ENCODE measurements at places on chromosomes 5 and 9. TPM values are rescaled to one million over a fixed set of nuclear protein-coding genes. Genes with fewer than 3 reads are reported as not detected.

SIMC1 gene
- 42.3 TPM for total RNA-seq

DNA sequence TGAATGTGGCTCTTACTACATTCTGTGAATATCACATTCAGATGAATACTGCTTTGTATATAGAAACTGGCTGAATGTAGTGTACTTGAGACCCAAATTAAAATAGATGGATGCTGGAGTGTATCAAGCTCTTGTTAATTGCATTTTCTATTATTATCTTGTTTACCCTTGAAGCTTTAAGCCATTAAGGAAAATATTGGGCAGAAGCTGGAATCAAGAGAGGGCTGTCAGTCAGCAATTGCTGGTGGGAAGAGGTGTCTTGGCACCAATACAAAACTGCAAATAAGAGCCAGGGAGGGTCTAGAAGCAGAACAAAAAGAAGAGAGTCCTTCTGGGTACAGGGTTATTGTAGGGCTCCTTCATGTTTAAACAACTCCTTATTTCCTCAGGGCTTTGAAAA is 38.8 kb downstream of the MUSK start:
- no peaks in the 10 kb centered on the region for H3K27me3 ChIP-seq
- no peaks in the 10 kb centered on the region for H3K36me3 ChIP-seq
- no peak for DNase-seq
- H3K4me1 ChIP-seq = peaks cover 15% of the 10 kb centered on the region

GRCh38 chr5:94072116-94072515 is 330.7 kb upstream of the POU5F2 start:
- no peaks in the 10 kb centered on the region for H3K27me3 ChIP-seq
- no peak for DNase-seq
- no peak overlapping the region for H3K27ac ChIP-seq
- no peak overlapping the region for H3K4me3 ChIP-seq
- H3K4me1 ChIP-seq = no peaks in the 10 kb centered on the region

- H3K27me3 ChIP-seq = no peaks in the 10 kb centered on the region
- DNase-seq = no peak
- no peaks in the 10 kb centered on the region for H3K36me3 ChIP-seq
- H3K4me1 ChIP-seq = peaks cover 20% of the 10 kb centered on the region
- H3K27ac ChIP-seq = peak overlapping the region; percentile 33
These were observed 142.9 kb downstream of the SLCO4C1 start for GRCh38 chr5:102153003-102153759.

- no peaks in the 10 kb centered on the region for H3K27me3 ChIP-seq
- no peak for DNase-seq
- no peaks in the 10 kb centered on the region for H3K36me3 ChIP-seq
- no peak overlapping the region for H3K27ac ChIP-seq
- no peaks in the 10 kb centered on the region for H3K4me1 ChIP-seq
- no peak overlapping the region for H3K4me3 ChIP-seq
These were observed 26.4 kb upstream of the SLC1A1 start for GRCh38 chr9:4463824-4464223.
